Sciatic nerve (tissue), 2 donors: ENCODE measurements at places on chromosomes 2 and 18.

DNA sequence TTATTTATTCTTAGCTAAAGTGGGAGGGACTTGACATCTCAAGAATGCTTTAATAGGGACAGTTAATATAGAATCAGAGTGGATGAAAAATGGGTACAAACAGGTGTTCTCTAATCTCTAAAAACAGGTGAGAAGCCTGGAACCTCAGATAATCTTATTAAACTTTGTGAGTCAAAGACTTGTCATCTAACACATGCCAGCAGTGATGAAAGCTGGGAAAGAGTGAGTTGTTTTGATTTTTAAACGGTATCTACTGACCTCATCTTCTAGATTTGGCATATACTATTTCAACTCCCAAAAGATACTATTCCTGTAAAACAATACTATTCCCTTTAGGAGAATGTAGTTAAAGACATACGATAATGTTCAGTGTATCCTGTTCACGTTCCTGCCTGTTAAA, 103.4 kb downstream of the CCDC141 start:
- no peak for DNase-seq

DNA sequence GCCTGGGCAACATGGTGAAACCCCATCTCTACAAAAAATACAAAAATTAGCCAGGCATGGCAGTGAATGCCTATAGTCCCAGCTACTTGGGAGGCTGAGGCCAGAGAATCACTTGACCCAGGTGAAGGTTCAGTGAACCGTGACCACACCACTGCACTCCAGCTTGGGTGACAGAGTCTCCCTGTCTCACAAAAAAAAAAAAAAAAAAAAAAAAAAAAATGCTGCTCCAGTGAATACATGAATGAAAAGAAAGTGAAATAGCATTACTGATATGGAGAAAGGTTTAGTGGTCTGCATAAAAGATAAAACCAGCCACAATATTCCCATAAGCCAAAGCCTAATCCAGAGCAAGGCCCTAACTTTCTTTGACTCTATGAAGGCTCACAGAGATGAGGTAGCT, 44.5 kb downstream of the METTL8 start:
- DNase-seq: no peak

DNA sequence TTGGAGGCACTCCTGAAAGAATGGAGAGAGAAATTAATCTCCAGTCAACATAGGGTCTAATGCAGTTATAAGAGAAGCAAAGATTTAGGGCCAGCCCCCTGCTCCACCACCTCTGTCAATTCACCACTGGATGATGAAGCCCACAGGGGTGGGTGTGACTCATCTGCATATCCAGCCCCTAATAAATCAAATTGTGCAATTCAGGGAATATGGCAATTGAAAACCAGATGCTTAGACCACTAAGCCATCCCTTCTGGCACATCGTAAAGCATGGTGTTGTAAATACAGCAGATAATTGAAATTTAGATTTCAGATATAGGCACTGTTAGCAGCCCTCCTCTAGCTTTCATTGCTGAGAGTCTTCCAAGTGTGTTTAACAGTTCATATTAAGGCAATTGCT, 541.4 kb downstream of the PARD3B start:
- DNase-seq: no peak

DNA sequence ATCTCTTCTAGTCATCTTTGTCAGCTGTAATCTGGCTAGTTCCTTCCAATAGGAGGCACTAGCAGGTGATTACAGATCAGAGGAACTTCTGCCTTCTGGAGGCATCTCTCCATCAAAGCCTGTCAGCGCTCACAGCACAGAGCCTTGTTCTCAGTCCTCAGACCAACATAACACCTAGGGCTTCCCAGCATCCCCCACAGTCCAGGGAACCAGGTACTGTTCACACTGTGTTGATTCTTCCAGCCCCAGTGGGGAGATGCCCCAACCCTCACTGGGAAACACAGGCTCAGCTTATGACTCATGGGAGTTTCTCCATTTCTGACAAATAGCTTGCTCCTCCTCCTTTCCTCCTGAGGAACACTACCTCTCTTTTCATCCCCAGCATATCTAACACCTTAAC, 601.7 kb downstream of the CBLN2 start:
- no peak for DNase-seq

GRCh38 chr2:170044751-170045478, 133.0 kb upstream of the MYO3B start:
- DNase-seq: no peak

- DNase-seq: no peak
These were observed 68.6 kb downstream of the GALNT3 start for GRCh38 chr2:165725421-165725820.

- peak; percentile 64 for DNase-seq
These were observed 793 bp downstream of the CNRIP1 start for GRCh38 chr2:68318914-68319397.

- DNase-seq: peak; percentile 78
These were observed 83.7 kb downstream of the LPIN1 start for GRCh38 chr2:11829947-11830707.

- DNase-seq: peak; percentile 94
These were observed 4.5 kb downstream of the ZFP36L2 start for GRCh38 chr2:43221763-43222474.
